ENCODE measurements at places on chromosomes 13 and 19. TPM values are rescaled to one million over a fixed set of nuclear protein-coding genes. Genes with fewer than 3 reads are reported as not detected.

The RPL13A gene
- polyA plus RNA-seq: 4,873 TPM

The ICAM4 gene
- 0.45 TPM for polyA plus RNA-seq

The SPINT2 gene
- 5.2 TPM for polyA plus RNA-seq

- DNase-seq: no peak
Observed at GRCh38 chr19:19159534-19159933, 10.5 kb downstream of the MEF2B start.

DNA sequence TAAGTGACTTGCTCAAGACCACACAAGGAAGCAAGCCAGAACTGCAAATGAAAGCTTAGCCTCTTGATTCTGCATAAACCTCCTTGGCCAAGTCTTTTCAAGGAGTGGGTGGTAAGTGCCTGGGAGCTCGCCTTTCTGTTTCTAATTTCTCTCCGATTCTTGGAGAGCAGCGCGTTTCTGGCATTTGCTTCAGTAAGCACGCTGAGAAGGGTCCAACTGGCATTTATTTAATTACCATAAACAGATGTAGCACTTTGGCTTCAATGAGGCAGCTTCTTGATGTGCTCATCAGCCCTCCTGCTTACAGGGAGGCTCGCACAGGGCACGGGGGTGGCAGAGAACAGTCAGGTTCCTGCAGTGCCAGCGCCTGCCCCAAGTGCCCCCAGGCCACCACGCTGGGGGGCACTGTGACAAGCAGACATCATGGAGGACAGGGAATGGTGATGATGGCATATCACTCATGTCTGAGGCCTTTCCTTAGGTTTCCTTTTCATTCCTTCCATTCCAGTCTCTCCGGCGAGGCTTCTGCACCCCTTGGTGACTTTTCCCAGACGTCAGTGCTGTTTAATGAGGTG lies 13.3 kb downstream of the SIAH3 start:
- DNase-seq: no peak

DNA sequence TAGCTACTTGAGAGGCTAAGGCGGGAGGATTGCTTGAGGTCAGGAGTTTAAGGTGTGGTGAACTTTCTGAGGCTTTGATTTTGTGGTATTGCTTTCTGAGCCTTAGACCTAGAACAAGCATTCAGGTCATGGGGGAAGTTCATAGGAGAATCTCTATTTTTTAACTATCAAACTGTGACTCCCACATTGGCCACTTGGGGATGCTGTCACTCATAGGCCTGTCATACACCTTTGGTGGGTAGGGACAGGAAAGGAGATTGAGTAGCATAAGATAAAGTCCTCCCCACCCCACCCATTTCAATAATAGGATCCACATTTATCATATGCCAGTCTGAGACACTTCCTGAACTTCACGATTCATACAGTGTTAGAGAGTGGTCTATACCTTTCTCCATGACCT lies 41.9 kb upstream of the PSG2 start:
- no peak for DNase-seq

- DNase-seq: peak; percentile 69
Observed at GRCh38 chr13:27375686-27376326, 48.6 kb upstream of the GTF3A start.

- DNase-seq: no peak
Observed at GRCh38 chr13:98896868-98897144, 81.1 kb downstream of the DOCK9 start.
